ENCODE measurements at places on chromosomes 3 and 15.

DNA sequence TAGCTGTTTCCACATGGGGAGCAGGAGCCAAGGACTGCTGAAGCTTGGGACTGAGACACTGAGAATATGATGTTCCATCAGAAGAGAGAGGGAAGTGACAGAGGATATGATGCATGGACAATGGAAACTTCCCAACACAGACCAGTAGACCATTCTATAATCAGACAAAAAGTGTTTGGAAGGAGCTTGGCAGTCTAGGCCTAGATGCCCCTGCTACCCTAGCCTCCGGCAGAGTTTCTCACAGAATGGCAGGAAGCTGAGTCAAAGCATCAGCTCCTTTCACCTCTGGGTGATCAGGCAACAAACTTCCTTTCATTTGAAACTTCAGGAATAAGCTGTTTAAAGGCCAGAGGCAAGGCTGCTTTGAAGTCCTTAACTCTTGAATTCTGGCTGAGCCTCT is 222.0 kb downstream of the NEK10 start:
- no peak for DNase-seq

GRCh38 chr15:51931638-51932037 is 39.9 kb downstream of the LEO1 start:
- DNase-seq: no peak

DNA sequence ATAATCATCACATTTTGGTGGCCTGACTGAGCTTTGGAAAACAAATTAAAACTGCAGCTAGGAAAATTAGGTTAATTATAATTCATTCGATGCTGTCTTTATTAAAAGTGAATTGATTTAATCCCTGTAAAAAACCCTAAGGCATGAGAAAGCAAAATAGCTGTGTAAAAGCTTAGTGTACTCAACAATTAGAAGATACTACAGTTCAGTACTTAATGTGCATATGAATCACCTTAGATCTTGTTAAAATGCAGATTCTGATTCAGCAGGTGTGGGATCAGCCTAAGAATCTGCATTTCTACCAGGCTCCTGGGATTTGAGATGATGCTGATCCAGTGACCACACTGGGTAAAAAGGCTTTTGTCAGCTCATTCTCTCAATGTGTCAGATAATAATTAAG is 559.9 kb upstream of the GOLIM4 start:
- no peak for DNase-seq

GRCh38 chr3:195895861-195896360 is 12.4 kb downstream of the TNK2 start:
- DNase-seq: peak; percentile 80

- no peak for DNase-seq
These were observed 120.5 kb downstream of the POLR2M start for GRCh38 chr15:57827021-57827420.

DNA sequence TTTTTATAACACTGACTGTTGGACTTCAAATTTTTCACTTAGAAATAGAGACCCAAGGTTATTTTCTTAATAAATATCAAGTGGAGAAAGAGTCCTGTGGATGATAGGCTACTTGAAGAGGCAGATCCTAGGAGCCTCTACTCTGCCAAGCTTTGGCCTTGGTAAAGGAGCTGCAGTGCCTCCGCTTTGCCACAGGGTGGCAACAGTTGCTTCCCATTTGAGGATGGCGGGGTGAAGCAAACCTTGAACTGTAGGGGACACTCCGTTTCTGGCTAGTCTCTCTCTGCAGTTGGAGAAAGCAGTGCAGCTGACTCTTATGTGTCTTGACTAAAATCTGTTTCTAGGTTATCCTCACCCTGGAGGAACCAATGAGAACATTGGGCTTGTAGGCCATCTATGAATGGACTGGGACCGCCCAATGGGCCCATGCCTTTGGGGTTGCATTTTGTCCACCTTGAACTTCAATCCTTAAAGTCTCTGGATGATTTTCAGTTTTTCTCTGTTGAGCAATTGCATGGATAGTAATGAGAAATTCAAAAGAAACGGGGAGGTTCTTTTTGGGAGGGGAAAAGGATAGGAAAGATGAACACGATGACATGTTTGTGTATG is 9.8 kb downstream of the SCG5 start:
- peak; percentile 50 for DNase-seq

DNA sequence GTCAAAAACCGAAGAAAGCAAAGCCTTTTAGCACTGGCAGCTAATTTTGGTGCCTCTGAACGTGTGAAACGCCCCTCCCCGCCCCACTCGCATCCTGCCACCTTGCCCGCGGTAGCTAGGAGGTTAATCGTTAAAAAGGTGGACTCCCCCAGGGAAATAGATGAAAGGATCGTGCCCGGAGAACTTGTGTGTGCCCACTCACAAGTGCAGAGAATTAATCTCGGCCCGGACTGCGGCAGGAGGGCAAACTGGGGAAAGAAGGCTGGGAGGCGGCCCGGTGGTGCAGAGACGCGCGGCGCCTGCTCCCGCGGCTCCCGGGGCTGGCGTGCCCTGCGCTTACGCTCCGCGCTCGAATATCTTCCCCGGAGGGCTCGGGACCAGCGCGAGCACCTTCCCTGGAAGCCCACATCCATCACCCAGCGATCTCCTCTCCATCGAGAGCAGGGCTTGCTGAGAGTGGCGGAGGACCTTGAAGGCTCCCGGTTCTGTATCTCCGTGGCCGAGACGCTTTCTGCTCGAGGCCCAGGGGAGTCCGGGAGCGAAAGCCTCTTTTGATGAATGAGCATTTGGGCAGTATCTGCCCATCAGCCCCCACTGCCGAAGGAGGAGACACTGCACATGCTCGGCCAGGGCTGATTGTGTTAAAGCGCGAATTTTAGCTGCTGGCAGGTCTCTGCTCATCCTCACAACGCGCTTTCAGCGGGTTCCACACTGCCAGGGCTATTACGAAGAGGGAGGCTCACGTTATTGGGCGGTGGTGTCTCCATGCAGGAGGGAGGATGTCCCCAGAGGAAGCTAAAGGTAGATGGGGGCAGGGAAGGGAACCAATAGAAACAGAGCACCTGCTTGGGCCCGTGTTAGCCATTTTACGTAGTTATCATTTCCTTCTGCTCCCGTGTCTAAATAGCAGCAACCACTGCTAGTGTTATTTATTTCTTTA is 1.3 kb upstream of the SPTSSB start:
- peak; percentile 74 for DNase-seq

DNA sequence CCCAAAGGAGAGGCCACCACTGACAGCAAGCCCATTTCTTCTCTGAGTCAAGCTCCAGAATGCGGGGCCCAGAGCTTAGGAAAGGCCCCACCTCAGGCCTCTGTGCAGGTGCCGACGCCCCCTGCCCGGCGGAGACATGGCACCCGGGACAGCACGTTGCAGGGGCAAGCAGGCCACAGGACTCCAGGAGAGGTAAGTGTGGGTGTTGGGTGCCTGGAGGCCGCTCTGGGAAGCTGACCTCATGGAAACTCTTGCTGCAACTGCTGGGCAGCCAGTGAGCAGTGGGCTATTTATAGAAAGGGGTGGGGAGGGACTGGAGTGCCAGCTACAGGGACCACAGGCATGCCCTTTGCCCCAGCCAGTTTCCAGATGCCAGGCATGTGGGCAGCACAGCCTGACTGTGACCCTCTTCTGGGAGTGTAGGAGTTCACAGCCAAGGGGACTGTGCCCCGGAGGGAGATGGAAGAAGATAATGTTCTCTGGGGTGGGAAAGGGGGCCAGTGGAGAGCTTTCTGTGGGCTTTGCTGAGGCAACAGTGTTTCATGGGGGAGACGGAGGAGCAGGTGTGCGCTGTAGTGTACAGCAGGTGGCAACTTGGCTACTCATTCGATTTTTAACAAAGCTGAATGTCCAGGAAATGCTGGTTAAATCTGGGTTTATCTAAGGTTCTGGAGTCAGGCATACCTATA is 23.7 kb downstream of the ALPK3 start:
- no peak for DNase-seq

DNA sequence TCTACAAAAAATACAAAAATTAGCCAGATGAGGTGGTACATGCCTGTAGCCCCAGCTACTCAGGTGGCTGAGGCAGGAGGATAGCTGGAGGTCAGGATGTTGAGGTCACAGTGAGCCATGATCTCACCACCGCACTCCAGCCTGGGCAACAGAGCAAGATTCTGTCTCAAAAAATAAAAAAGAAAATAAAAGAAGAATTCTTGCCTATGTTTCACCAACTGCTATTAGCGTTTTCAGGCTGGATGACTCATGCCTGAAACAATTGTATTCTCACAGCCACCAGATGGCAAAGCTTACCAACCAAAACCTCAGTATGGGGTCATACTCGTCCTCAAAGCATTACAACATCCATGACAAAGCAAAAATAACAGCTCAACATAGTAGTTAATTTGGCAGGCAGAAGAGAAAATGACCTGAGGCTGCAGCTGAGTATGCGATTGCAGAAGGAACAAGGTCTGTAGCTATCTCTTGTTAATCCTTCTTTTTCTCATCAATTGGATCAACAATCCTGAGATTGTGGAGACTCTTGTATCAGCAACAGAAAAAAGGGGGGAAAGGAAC is 52.2 kb downstream of the TP53BP1 start:
- peak; percentile 56 for DNase-seq

- no peak for DNase-seq
These were observed 189.2 kb downstream of the USP13 start for GRCh38 chr3:179842061-179842460.

DNA sequence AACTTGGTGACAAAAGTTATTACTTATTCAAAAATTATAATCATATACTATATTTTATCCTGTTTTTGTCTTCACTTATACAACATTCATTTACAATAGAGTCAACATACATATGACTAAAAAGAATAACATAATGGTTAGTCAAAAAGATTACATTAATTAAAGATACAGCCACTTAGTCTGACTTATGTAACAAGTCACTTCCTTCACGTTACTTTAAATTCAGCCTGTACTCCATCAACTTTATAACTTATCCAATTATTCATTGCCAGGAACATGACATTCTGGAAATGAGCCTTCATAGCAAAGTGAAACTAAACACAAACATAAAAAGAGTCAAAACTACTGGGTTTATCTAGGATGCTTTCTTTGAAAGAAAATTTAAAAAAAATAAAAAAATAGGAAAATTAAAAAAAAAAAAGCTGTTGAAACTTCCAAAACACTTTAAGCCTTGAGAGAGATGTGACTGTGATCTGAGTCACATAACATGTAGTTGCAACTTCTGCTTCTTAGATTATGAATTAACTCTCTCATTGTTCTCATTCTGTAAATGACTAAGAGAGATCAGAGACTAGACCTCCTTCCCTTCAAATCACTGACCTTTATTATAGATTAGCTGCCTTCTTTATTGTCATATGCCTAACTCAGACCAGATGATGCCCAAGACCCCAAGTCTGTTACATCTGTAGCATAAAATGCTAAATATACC is 107.8 kb downstream of the MYRIP start:
- DNase-seq: no peak

- DNase-seq: no peak
These were observed 377.0 kb downstream of the FEZF2 start for GRCh38 chr3:61996366-61996765.

DNA sequence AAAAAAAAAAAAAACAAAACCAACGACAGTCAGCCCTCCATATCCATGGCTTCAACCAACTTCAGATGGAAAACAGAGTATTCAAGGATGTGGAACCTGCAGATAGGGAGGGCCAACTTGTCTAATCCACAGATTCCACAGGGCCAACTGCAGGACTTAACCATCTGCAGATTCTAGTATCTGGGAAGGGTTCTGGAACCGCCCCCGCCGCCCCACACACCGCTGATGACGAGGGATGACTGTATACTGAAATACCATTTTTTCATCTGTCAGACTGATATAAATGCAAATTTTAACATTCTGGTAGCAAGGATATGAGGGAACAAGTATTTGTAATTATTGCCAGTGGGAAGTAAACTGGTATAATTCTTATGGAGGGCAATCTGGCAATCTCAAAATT is 29.5 kb downstream of the ADPGK start:
- DNase-seq: no peak

GRCh38 chr3:38165722-38166387 is 518 bp downstream of the OXSR1 start:
- peak; percentile 78 for DNase-seq

DNA sequence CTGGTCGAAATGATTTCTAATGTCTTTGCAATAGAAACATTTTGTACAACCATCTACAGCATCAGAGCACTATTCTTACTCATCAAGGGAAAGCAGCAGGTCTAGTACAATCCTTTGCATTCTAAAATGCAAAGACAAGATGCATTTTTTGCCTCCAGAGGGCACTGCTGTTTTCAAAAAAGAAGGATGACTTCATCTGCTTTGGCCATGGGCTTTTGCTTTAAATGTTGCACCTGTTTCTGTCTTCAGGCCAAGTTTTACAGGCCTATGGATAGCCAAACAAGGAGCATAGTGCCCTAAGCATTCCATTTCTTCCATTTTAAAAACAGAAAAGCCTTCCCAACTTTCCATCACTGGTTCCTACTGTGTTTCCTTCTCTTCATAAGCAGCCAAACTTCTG is 3.4 kb downstream of the PARP9 start:
- DNase-seq: peak; percentile 89

Data from T47D (cell line).